Cardiac muscle cell (in vitro differentiated cells and primary cell): ENCODE measurements at places on chromosomes 16 and 17. TPM values are rescaled to one million over a fixed set of nuclear protein-coding genes. Genes with fewer than 3 reads are reported as not detected.

The ADORA2B gene
- 10.5 and 12.2 TPM in 2 replicates for total RNA-seq

The NTN1 gene
- 0.21 and 0.60 TPM in 2 replicates for total RNA-seq

DNA sequence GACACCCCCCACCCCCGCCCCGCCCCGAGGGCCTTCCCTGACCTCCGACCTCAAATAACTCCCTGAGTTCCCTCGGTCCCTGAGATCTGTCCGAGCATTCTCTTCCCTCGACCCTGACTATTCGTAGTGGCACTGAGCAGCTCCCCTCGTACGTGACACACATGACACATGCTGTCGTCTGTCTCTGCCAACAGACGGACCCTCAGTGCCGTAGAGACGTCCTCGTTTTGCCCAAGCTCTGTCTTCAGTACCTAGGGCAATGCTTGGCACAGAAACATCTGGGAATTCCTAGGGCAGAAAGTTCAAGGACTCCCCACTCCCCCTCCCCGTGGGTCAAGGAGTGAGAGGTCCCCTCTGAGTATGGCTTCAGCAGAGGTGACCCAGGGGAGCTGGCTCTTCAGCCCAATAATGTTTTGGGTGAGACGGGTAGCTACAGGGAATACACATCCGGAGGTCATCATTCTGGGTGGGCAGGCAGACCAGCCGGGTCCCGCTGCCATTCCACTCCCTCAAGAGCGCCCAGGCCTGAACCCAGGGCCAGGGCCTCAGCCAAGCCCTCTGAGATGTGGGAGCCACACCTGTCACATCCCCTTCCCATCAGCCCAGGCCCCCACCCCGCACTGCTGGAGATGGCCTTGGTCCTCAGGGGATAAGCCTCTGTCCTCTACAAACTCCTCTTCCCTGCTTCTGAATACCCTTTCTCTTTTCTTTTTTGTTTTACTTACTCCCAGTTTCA is 671 bp upstream of the FADS6 start:
- no peak overlapping the region for H3K27ac ChIP-seq
- peak overlapping the region; percentile 29 for H3K4me3 ChIP-seq
- no peaks in the 10 kb centered on the region for H3K4me1 ChIP-seq
- H3K36me3 ChIP-seq = no peaks in the 10 kb centered on the region
- peaks cover 37% of the 10 kb centered on the region for H3K27me3 ChIP-seq

DNA sequence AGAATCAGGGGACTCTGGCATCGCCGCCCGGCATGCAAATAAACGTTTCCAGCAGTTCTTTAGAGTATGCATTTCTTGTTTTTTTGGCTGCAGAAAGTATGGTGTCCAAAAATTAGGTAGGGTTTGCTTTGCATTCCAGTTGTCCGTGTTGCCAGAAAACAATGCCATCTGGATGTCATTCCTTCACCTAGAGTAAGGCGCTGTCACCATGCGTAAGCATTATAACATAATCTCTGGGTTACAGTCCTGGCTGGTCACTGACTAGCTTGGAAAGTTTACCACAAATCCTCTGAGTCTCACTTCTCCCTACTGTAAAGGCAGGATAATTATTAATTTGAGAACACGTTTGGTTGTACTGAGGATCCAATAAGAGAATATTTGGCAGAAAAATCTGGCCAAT is 457.7 kb downstream of the XYLT1 start:
- no peak overlapping the region for H3K27ac ChIP-seq
- H3K36me3 ChIP-seq = no peaks in the 10 kb centered on the region
- H3K4me1 ChIP-seq = no peaks in the 10 kb centered on the region
- H3K27me3 ChIP-seq = no peaks in the 10 kb centered on the region

- no peak for DNase-seq
- H3K27me3 ChIP-seq = peaks cover 3% of the 10 kb centered on the region
- no peaks in the 10 kb centered on the region for H3K36me3 ChIP-seq
- H3K27ac ChIP-seq = no peak overlapping the region
Observed at GRCh38 chr17:44959821-44960531, 8.1 kb downstream of the C1QL1 start.

- no peak overlapping the region for H3K27ac ChIP-seq
- no peaks in the 10 kb centered on the region for H3K36me3 ChIP-seq
- H3K4me1 ChIP-seq = no peaks in the 10 kb centered on the region
- H3K27me3 ChIP-seq = no peaks in the 10 kb centered on the region
- H3K4me3 ChIP-seq = no peak overlapping the region
Observed at GRCh38 chr17:11272191-11272590, 31.2 kb downstream of the SHISA6 start.

GRCh38 chr17:56918916-56919315 is 5.1 kb upstream of the TRIM25 start:
- no peak overlapping the region for H3K4me3 ChIP-seq
- no peaks in the 10 kb centered on the region for H3K36me3 ChIP-seq
- no peak overlapping the region for H3K27ac ChIP-seq
- H3K27me3 ChIP-seq = peaks cover 7% of the 10 kb centered on the region
- H3K4me1 ChIP-seq = peaks cover 5% of the 10 kb centered on the region

- H3K27me3 ChIP-seq = no peaks in the 10 kb centered on the region
- no peak overlapping the region for H3K27ac ChIP-seq
- no peak overlapping the region for H3K4me3 ChIP-seq
- peaks cover 38% of the 10 kb centered on the region for H3K4me1 ChIP-seq
Observed at GRCh38 chr16:2470234-2470601, 879 bp upstream of the NTN3 start.

DNA sequence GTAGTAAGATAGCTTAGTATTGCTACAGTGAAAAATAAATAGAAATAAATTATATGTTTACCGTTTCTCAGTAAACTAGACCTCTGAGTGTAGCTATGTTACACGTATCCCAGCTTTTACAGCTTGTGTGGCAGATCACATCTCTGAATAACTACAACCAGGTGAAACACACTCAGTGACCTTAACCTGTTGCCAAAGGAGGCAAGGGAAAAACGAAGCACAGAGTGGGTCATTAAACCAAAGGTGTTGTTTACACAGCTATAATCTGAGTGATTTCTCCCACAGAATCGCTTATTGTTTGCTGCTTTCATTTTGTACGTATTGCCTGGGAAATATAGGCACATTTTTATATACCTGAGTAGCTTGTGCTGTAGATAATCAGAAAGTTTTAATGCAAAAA is 688.2 kb upstream of the KIF2B start:
- no peaks in the 10 kb centered on the region for H3K27me3 ChIP-seq
- DNase-seq = no peak
- H3K4me3 ChIP-seq = no peak overlapping the region
- no peaks in the 10 kb centered on the region for H3K4me1 ChIP-seq

GRCh38 chr17:9729735-9730420 is 61.5 kb downstream of the DHRS7C start:
- peaks cover 4% of the 10 kb centered on the region for H3K4me1 ChIP-seq
- H3K27ac ChIP-seq = no peak overlapping the region
- H3K36me3 ChIP-seq = no peaks in the 10 kb centered on the region

DNA sequence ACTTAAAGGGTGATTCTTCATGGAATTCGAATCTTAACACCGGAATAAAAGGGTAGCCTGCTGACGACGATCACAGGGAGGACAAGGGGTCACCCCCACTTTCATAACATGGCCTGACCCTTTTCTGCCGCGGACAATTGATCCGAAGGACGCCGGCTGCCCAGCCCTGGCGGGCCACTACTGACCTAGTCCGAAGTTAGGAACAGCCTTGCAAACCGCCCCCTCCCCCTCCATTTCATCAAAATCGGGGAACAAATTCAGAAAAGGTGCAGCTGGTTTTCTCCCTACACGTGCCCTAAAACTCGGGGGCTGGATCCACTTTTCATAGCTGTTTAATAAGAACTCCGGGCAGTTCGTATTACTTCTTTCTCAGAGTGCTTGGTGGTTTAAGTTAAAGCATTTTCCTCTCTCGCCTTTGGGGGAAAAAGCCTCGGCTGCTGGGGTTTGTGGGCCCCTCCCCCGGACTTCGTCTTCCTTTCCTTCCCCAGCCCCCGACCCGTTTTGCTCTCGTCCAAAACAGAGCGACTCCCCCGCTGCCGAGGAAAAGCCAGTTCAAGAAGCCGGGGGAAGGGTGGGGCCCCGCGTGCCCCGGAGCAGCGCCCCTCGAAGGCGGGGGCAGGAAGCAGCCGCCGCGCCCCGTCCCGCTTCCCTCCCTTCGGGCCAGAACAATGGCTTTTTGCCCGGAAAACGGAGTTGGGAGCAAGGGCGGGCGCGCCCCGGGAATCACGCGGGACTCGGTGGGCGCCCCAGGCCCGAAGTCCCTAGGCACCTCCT is 641 bp upstream of the CBX2 start:
- H3K27me3 ChIP-seq = no peaks in the 10 kb centered on the region
- peak; percentile 67 for DNase-seq
- H3K4me1 ChIP-seq = peaks cover 7% of the 10 kb centered on the region
- no peaks in the 10 kb centered on the region for H3K36me3 ChIP-seq
- H3K27ac ChIP-seq = peak overlapping the region; percentile 61

DNA sequence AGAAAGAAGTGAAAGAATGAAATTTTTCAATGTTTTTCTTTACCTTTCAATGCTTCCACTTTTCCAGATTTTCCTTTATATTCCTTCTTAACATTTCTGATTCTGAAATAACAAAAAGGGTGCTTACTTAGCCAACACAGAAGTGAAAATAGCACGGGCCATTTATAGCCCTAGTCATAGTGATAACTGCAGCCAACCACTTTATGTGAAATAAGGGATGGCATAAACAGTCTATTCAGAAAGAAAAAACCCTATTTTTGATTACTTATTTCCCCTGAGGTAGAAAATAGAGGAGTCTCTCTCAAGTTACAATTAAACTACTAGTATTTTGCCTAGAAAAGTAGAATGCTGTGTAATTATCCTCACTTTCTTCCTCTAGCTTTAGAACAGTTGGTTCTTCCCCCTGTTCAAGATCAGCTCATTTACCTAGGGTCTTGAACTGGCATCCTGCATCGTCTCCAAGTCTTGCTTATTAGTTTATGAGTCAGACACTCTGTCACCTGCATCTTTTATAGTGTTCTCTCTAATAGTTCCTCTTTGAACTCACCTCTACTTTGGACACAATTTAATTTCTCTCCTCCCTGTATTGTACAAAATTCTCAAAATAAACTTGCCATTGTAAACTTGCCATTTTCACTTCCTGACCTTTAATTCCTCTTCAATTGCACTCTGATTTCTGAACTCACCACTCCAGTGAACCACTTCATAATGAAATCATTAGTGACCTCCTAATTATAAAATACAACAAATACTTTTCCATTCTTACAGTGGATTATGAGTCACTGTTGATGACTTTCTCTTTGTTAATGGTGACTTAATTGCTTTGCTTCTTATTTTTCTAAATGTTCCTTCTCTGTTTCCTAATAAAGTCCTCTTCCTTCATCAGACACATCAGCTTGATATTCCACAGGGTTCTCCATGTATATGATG is 23.6 kb downstream of the ABCA6 start:
- no peak overlapping the region for H3K4me3 ChIP-seq
- no peaks in the 10 kb centered on the region for H3K27me3 ChIP-seq
- no peak overlapping the region for H3K27ac ChIP-seq
- no peaks in the 10 kb centered on the region for H3K36me3 ChIP-seq
- peaks cover 16% of the 10 kb centered on the region for H3K4me1 ChIP-seq
